ENCODE measurements at places on chromosomes 2 and 18. TPM values are rescaled to one million over a fixed set of nuclear protein-coding genes. Genes with fewer than 3 reads are reported as not detected.

- no peak for DNase-seq
Observed at GRCh38 chr2:27109083-27109482, 9.8 kb downstream of the CGREF1 start.

ABCG5 gene
- total RNA-seq: 5.8 TPM

- no peak for DNase-seq
Observed at GRCh38 chr2:49978341-49978740, 824.0 kb upstream of the FSHR start.

DNA sequence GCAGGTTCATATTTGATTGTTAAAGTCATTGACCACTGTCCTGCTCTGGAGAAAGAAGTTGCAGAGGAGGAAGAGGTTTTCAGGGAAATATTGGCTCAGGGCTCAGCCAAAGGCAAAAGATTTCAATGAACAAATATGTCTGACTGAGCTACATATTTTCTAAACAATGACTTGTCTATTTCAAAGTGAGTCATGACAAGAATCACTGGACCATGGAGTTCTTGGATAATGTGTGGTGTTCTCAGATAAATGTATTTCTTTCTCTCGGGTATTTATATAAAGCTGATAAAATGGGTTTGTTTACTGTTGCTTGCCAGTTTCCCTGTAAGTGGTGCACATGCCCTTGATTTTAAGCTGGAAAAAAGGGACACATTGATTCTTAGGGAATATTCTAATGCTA is 34.3 kb upstream of the RMP24 start:
- no peak for DNase-seq

- no peak for DNase-seq
Observed at GRCh38 chr2:234699456-234699855, 202.6 kb upstream of the ARL4C start.

- no peak for DNase-seq
Observed at GRCh38 chr18:49613141-49613640, 51.3 kb downstream of the LIPG start.

KIF1A gene
- not detected for total RNA-seq

DNA sequence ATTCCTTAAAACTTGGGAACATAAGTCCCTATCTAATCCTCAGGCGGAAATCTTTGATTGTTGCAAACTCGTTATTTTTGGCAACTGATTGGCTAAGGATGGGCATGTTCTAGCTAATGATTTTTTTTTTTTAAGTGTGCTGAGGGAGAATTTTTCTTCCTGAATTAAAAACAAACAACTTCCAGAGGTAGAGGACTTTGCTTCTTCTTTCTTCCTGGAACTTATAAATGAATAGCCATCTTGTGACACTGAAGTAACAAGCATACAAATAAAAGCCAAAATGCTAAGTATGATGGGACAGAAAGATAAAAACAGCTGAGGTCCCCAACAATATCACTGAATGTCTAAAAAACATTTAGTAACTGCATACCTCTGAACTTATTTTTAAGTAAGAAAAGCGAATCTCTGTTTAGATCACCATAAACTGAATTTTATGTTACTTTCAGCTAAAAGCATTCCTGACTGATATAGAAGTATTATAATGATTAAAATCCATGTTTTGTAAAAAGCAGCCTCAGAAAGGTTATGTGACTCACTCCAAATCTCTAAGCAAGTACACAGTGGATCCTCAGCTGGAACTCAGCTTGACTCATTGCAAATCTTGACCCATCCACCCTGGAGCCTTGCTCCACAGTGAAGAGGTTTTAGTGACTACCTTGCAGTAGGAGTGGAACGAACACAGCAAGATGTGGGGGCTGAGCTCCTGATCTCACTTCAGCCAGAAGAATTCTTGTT is 344.4 kb downstream of the CLIP4 start:
- no peak for DNase-seq

DNA sequence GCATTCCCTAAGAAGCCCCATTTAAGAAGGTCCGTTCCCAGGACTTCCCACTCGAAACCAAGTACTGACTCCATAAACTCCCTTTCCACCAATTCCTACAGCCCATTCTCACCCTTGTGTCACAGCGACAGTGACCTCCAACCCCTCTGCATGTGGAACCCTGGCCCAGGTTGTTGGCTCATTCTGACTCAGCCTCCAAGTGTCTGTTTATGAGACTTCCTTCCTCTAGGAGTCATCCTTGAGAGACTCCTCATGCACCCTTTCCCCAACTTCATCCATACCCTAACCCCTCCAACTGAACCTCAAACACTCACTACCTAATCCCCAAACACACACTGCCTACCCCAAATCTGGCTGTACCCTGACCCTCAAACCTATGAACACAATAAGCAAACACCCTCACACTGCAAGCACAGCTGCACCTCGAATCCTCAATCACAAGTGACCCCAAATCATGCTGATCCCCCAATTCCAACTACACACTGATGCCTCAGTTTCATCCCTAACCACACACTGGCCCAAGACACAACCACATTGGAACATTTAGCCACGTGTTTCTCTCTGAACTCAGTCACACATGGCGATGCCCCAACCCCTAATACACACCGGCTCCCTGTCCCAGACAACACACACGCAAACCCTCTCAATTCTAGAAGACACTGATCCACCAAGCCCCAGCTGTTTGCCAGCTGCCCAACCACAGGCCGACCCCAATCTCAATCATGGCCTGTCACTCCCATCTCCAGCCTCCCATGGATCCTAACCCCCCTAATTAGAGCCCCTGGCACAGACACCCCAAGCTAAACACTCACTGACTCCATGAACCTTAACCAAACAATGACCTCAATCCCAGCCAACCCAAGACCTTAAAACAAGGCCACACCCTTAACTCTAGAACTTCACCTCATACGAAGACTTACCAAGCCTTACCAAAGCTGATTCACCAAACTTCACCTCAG is 219.6 kb downstream of the CYP26B1 start:
- no peak for DNase-seq

GRCh38 chr2:45458909-45459563 is 152.0 kb downstream of the SRBD1 start:
- peak; percentile 19 for DNase-seq

DNA sequence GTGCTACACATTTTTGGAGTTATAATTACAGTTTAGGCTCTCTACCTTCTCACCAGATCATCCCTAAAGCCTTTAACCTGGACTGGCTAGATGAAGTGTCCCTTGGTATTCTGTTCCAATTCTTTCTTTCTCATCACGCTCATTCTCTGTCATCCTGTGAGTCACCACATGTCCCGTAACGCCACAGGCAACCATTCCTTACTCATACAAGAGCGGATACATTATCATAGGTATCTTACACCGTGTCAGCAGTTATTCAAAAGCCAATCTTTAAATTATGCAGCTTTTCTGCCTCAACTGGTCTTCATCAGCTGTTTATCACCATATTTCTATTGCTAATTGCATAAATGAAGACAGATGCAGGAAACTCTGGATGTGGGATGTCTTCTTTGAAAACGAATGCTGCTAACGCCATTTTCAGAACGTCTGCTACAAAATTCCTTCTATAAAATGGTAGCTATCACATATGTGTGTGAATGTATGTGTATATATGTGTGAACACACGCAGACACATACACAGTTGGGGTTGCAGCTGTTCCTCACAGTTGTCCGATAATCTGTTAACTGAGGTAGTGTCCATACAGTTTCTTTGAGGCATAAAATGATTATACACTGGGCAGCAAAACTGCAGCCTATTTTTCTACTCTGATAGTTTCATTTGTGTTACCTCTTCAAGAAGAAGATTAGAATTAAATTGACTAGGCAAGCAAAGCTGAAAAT is 47.9 kb downstream of the EML6 start:
- no peak for DNase-seq

- no peak for DNase-seq
Observed at GRCh38 chr18:48345596-48345995, 63.6 kb downstream of the ZBTB7C start.

DNA sequence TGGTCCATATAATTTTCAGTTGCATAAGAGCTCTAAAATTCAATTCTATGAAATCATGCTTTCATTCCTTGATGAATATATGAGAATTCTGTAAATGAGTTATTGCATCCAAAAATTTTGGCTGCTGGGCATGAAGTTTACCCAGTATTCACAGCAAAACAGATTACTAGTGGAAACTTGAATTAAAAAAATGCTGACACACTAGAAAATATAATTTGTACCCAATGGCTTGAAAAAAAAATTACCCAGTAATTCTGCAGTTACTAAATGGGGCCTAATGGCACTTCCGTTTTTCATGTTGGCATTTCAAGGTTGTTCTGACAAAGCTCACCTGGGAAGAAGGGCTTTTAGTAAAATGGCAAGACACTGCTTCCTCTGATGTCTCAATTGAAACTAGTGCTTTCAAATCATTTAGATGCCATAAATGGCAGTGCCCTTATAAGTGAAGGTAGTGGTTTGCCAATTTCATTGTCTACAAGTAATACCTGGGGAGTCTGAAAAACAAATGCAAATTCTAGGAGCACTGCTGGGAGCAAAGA is 343.6 kb downstream of the TDRD15 start:
- DNase-seq: no peak

DNA sequence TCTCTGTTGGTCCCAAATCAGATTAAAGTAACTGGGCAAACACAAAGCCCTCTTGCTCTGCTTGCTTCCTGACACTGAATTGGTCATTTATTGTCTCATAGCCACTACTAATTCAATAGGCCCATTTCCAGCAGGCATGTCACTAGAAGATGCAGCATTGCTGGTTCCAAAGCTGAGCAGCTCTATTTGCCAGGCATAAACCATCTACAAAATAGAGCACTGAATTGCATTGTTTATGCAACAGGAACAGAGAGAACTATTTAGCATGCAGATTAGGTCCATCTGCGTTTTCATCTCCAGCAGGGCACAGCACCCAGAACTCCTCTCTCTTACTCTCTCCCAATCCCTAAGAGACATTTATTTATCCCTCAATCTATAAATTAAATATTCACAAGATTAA is 227.6 kb downstream of the SUCLG1 start:
- no peak for DNase-seq

USP40 gene
- 57.2 TPM for total RNA-seq

HDAC4 gene
- total RNA-seq: 10.1 TPM

CHRNG gene
- not detected for total RNA-seq

DNA sequence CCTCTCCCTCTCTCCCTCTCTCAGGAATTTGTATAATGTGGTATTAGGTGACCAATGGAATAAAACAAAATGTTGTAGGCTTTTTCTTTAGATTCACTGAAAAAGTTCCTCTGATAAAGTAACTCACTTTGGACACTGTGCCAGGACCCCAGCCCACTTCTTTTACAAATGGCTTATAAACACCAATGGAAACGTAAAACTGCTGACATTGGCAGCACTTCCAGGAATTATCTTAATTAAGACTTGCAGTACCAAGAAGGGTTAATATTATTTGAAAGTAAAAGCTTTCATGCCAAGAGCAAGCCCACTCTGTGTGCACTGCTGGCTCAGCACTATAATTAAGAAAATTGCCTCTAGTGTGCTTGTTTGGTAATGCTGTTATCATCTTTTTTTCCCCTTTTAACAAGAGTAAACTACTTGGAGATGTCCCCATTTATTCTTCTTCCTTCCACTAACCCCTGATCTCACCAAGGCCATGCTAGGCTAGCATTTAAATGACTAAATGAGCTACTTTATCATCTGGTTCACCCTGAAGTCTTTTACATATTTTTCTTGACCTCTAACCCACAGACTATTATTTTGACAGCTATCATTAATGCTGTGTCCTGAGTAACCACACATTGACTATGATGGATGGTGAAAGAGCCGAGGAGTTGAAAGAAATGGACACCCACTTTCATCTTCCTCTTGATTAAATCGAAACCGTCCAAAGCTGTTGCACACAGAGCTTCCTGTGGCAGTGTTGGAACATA is 232.2 kb upstream of the ETAA1 start:
- DNase-seq: no peak

ELOA2 gene
- not detected for total RNA-seq

DGUOK gene
- total RNA-seq: 130 TPM

GRCh38 chr2:73970141-73970803 is 14.4 kb upstream of the TET3 start:
- no peak for DNase-seq

DNA sequence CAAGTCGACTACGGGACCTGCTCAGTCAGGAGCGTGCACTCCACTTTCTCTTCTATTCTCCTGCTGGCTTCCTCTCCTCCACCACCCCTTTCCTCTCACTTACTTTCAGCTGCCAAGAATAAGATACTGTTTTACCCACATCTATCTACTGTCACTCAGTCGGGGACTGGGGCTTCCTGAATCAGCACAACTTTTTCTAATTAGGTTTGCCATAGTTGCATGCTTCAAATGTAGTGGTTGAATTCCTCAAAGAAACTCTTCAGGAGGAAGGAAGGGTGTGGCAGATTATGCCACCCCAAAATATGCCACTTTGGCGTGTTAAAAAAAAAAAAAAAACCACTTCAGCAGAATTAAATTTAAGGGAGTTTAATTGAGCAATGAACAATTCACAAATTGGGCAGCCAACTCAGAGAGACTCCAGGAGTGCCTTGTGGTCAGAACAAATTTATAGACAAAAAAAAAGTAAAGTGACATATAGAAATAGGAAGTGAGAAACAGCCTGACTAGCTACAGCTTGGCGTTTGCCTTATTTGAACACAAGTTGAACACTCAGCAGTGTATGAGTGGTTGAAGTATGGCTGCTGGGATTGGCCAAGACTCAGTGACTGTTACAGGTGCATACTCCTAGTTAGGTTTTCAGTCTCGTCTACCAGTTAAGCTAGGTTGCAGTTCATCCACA is 32.5 kb upstream of the RMDN2 start:
- DNase-seq: no peak

GRCh38 chr2:233436691-233437438 is 82.6 kb downstream of the DGKD start:
- no peak for DNase-seq

GRCh38 chr2:182101263-182101662 is 115.6 kb downstream of the PPP1R1C start:
- DNase-seq: peak; percentile 13

TRIB2 gene
- total RNA-seq: 1.3 TPM

- no peak for DNase-seq
Observed at GRCh38 chr2:212427638-212428037, 111.0 kb downstream of the ERBB4 start.

DNA sequence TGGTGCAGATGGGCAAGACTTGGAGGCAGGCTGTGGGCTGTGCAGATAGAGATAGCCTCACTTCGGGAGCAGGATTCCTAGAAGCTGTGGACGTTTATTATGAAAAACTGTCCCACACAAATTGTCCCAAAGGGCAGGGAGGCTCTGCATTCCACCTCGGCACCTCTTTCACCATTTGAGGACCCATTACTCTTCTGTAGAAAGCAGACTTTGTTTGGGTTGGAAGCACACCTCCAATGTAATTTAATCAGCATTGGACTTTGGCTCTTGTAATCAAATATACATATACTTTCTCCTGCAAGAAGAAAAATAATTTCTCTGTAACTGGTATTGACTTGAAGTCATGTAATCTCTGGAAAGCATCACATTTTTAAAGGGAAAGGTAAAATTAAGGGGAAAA is 8.5 kb downstream of the ONECUT2 start:
- DNase-seq: peak; percentile 39

GRCh38 chr2:10668402-10669012 is 21.3 kb downstream of the NOL10 start:
- DNase-seq: peak; percentile 58
